ENCODE measurements at places on chromosomes 11 and 22. TPM values are rescaled to one million over a fixed set of nuclear protein-coding genes. Genes with fewer than 3 reads are reported as not detected.

Gene FDX1
- 11.7 TPM for total RNA-seq

Gene XKR3
- not detected for total RNA-seq

Gene PRG3
- total RNA-seq, result not detected

Gene PIH1D2
- 2.0 TPM for total RNA-seq

Gene TSGA10IP
- total RNA-seq, result 5.6 TPM

Gene NAALADL1
- total RNA-seq, result 5.4 TPM

Gene HPX
- total RNA-seq, result 3.9 TPM

Gene MS4A7
- total RNA-seq, result not detected

Gene CARNS1
- 3.1 TPM for total RNA-seq

Gene F2
- 0.80 TPM for total RNA-seq

Gene TBRG1
- total RNA-seq, result 27.4 TPM

Gene FBLN1
- 197 TPM for total RNA-seq

Gene PKDREJ
- total RNA-seq, result 0.04 TPM

Gene KCNJ4
- 1.4 TPM for total RNA-seq

Gene HRAS
- total RNA-seq, result 72.9 TPM

Gene SMIM35
- not detected for total RNA-seq

Gene APOA5
- not detected for total RNA-seq

Gene OR6Q1
- total RNA-seq, result not detected

Gene LGR4
- total RNA-seq, result 123 TPM

Gene MOV10L1
- total RNA-seq, result 0.31 TPM

Gene DGCR6
- total RNA-seq, result 4.3 TPM

Gene OR52H1
- not detected for total RNA-seq

Gene EFCAB6
- 1.8 TPM for total RNA-seq

Gene RAG1
- 0.05 TPM for total RNA-seq

Gene KRTAP5-8
- total RNA-seq, result not detected

Gene PGA4
- 0.62 TPM for total RNA-seq

Gene MYO18B
- total RNA-seq, result 0.28 TPM

Gene ACTN3
- total RNA-seq, result 1.7 TPM

Gene DNAJB7
- not detected for total RNA-seq

Gene C22orf42
- 0.18 TPM for total RNA-seq

Gene BIK
- 5.5 TPM for total RNA-seq

Gene PHOX2A
- total RNA-seq, result 0.92 TPM

Gene CD248
- 0.99 TPM for total RNA-seq

Gene SLC17A6
- total RNA-seq, result not detected

Gene GPHA2
- total RNA-seq, result not detected

Gene CDC42EP2
- 3.3 TPM for total RNA-seq

Gene SLC35F2
- total RNA-seq, result 22.1 TPM

Gene PRDM11
- total RNA-seq, result 10.4 TPM

Gene BTG4
- total RNA-seq, result not detected

Gene OR51B2
- total RNA-seq, result not detected

Gene OR8D4
- not detected for total RNA-seq

Gene ZBTB16
- total RNA-seq, result 8.8 TPM

Gene GALNT18
- total RNA-seq, result 5.1 TPM

Gene POU2AF3
- total RNA-seq, result 0.41 TPM

Gene DDTL
- total RNA-seq, result not detected

Gene SPI1
- total RNA-seq, result not detected

Gene MYBPC3
- total RNA-seq, result 0.13 TPM

Gene KBTBD3
- total RNA-seq, result 12.4 TPM

Gene BATF2
- not detected for total RNA-seq

Gene OR8D1
- total RNA-seq, result not detected

Gene PGA5
- total RNA-seq, result 0.75 TPM

Gene SPDYC
- not detected for total RNA-seq

Gene ASPHD2
- total RNA-seq, result 7.2 TPM

Gene C11orf91
- 1.4 TPM for total RNA-seq
